ENCODE measurements at places on chromosomes 6 and 20.

GRCh38 chr6:107970255-107970654 is 12.2 kb upstream of the SEC63 start:
- no peak for DNase-seq

GRCh38 chr6:4727217-4727616 is 49.0 kb upstream of the CDYL start:
- no peak for DNase-seq

GRCh38 chr6:85049282-85049681 is 284.9 kb upstream of the TBX18 start:
- DNase-seq, result no peak

DNA sequence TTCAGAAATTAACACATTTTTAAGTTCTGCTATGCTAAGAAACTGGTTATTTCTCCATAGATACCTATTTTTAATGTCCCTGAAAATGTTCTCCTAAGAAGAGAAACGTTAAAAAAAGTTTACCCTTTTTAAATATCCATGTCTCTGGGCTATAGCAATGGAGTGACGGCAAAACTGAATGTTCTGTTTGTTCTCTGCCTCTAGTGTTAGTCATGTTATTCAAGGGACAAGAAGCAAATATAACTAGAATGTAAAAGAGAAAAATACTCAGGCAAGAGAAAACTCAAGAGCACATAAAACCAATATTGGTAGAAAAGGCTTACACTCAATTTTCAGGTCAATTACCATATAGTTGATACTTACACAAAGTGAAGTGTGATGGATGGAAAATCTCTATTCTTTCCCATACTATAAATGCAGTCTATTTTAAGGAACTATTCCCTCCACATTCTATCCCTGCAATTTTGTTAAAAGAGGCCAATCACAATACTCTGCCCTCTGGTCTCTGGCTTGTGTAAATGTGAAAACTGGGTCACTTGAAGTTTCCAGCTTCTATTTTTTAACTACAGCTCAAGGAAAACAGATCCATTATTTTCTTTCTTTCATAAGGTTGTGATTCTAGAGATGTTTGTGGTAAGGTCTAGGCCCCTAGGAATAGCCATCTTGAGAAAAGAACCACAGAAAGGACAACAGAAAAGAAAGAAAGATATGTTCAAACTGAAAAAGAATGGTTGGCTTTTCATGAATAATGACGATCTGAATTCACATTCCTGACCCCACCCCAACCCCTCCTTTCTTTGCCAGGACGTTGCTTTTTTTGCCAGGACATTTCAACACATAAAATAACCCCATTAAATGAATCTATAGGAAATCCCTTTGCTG is 200.3 kb upstream of the FAM83B start:
- DNase-seq, result no peak

GRCh38 chr20:63540417-63541186 is 3.4 kb upstream of the PTK6 start:
- no peak for DNase-seq

- no peak for DNase-seq
Measured at GRCh38 chr6:12927746-12928145, 211.2 kb downstream of the PHACTR1 start.

GRCh38 chr6:109695468-109695867 is 4.4 kb downstream of the FIG4 start:
- DNase-seq, result no peak

DNA sequence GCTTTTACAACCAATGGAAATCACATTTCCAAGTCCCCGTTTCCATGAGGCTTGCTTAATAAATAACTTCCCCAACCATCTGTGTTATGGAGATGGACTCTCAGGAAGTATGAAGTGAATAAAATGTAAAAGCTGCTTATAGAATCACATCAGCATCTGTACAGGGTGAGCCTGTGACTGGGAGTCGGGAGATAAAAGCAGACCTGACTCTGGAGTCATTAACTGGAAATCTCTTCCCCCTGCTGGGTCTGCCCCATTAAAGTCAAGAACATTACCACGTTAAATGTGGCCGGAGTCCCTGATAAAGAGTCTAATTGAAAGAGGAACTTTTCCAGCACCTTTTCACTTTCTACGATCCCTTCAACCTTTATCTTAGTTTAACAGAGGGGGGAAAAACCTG is 368.5 kb downstream of the DOK5 start:
- no peak for DNase-seq

- DNase-seq, result no peak
Measured at GRCh38 chr20:33445881-33446625, 2.5 kb upstream of the SNTA1 start.

GRCh38 chr6:105882121-105882803 is 203.9 kb upstream of the PRDM1 start:
- DNase-seq, result no peak

- DNase-seq, result no peak
Measured at GRCh38 chr6:7267071-7267465, 45.9 kb downstream of the SSR1 start.

- DNase-seq, result no peak
Measured at GRCh38 chr20:8002056-8002455, 17.5 kb downstream of the TMX4 start.

DNA sequence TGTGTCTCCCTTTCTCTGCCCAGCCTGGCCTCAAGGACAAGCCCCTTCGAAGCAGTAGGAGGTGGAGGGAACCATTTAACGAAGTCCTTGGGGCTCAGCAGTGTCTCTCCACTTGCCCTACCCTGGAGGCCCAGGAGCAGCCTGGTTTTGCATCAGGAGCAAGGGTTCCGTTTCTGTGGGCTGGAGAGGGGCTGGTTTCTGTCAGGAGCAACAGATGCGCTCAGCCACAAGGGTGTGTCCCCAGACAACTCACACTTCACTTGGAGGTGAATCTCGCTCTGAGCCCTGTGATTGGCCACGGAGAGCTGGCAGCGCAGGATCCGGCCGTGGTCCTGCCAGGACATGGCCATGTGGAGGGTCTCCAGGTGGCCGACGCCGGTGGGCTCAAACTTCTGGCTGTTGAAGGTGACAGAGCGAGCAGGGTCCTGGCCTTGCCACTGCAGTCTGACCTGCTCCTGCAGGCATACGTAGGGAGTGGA is 6.9 kb downstream of the SIGLEC1 start:
- DNase-seq, result no peak

GRCh38 chr6:16583144-16583762 is 178.0 kb downstream of the ATXN1 start:
- no peak for DNase-seq

- no peak for DNase-seq
Measured at GRCh38 chr6:144854654-144855053, 569.5 kb downstream of the UTRN start.

DNA sequence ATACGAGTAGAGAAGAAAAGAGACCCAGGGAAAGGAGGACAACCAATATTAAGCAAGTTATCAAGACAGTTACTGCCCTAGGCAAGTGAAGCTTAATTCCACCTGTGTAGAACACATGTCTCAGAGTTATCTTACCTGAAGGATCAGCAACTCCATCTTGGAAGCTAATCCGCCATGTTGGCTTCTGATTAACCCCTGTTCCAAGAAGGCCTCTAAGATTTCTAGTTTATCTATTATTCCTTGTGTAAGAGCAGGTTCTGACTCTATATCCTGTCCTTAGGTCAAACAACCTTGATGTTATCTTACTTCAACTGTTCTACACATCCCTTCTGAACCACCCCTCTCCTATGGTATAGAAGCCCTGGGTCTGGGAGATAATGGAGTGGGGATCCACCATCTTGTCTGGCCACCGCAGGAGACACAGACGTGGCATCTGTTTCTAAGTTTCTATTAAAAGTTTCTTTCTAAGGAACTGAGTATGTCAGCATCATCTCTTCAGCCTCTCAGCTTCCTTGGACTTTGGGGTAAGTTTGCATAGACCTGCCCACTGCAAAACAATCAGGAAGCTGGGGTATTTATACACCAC is 27.7 kb upstream of the PTPN1 start:
- no peak for DNase-seq

GRCh38 chr6:125670568-125670967 is 78.9 kb upstream of the HEY2 start:
- DNase-seq, result no peak

DNA sequence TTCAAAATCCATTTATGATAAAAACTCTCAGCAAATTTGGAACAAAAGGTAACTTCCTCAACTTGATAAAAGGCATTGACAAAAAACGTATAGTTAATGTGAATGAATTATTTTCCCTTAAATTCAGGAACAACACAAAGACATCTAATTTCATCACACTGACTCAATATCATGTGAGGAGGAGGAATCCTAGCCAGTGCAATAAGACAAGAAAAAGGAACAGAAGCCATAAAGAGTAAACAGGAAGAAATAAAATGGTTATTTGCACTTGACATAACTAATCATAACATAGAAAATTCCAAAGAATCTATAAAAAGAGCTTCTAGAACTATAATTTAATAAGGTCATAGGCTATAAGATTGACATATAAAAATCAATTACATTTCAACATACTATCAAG is 31.4 kb downstream of the CHD6 start:
- DNase-seq, result no peak

DNA sequence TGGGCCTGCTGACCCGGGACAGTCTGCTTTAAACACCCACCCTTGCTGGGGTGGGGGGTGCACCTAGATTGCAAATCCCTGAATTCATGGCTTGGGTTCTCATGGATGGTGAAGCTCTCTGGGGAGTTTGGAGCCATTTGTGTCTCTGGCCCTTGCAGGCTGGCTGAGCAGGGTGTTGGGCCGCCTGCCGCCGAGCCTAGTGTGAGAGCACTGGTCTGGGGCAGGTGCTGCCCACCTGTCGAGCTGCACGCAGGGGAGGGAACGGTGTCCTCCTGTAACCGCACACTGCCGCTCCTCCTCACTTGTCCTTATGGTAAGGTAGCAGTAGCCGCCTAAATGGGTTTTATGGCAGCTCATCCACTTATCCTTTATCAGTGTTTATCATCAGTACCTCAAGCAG is 143.9 kb downstream of the DTNBP1 start:
- no peak for DNase-seq

DNA sequence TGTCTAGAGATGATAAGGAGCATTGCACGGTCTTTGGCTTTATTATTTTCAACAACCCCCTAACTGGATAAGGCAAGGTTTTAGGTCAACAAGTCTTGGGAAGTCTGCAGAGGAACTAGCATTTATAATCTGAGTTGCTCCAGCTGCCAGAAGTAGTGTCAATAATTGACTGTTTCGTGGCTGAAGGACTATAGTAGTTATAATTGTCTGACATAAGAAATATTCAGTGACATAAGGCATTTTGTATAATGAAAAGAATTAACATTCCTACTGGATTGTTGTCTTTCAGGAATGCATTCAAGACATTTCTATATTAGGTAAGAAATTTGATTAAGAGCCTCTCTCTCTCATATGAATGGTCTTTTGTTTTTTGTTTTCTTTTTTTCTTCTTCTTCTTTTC is 136.9 kb upstream of the SGK1 start:
- no peak for DNase-seq
